Activated CD8-positive, alpha-beta memory T cell treated with anti-CD3 and anti-CD28 coated beads, Interleukin-2, amount 10 ng/mL, durations not matched to agents 7 days and 5 days (primary cell): ENCODE measurements at places on chromosomes 12 and 14. TPM values are rescaled to one million over a fixed set of nuclear protein-coding genes. Genes with fewer than 3 reads are reported as not detected.
A peak's percentile ranks its signal among the peaks of the same experiment; 100 is the strongest.

The MYH6 gene
- total RNA-seq: 0.23 TPM

DNA sequence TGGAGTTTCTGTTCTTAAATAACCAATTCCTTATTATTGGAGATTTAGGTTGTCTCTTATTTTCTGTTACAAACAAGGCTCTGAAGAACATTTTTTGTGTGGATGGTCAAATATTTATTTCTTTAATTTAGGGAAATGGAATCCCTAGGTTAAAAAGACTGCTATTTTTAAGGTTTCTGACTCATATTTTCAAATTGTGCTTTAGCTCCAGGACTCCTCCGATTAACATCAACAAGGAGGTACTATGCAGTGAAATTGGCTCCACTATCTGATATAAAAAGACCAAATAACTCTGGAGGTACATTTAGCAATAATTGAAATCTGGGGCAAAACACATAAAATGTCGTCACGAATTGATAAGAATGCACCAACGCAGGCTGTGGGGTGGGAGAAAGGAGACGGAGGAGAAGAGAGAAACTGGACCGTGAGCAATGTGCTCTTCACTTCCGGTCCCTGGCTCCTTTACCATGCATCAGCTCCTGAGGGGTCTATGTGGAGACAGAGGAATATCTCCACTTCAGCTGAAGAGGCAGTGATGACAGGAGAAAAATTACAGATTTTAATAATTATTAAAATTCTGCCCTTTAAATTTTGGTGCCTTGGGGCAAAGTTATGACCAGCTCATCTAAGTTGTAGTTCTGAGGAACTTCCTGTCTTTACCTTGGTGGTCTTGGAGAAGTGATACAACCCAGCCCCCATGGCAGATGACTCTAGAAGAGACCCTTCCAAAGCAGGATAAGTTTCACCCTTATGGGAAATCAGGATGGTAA is 90.2 kb upstream of the BTG1 start:
- H3K4me1 ChIP-seq: no peaks in the 10 kb centered on the region
- H3K36me3 ChIP-seq: no peaks in the 10 kb centered on the region
- no peaks in the 10 kb centered on the region for H3K27me3 ChIP-seq
- H3K4me3 ChIP-seq: no peak overlapping the region

DNA sequence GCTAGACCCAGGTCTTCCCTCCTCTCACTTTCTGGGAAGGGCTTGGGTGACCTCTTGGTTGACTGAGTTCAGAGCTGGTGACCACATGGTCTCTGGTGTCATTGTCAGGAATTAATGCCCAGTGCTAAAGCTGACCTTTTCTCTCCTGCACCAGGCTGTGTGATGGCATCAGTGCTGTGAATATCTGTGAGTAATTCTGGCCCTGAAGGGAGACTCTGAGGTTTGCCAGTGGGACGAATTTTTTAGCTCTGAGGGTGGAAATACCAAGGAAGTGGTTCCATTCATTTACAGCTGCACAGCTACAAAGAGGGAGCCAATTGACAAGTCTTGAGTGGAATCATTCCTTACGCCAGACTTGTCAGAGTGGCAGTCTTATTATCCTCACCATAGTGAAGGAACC is 6.2 kb upstream of the KRT86 start:
- no peak for DNase-seq
- H3K4me1 ChIP-seq: no peaks in the 10 kb centered on the region
- no peaks in the 10 kb centered on the region for H3K36me3 ChIP-seq
- peaks cover 37% of the 10 kb centered on the region for H3K27me3 ChIP-seq
- H3K27ac ChIP-seq: no peak overlapping the region

GRCh38 chr12:89856431-89856830 is 147.8 kb upstream of the ATP2B1 start:
- DNase-seq: no peak
- H3K27me3 ChIP-seq: no peaks in the 10 kb centered on the region
- H3K36me3 ChIP-seq: peaks cover 4% of the 10 kb centered on the region
- H3K4me1 ChIP-seq: peaks cover 26% of the 10 kb centered on the region

- DNase-seq: no peak
- peaks cover 75% of the 10 kb centered on the region for H3K4me1 ChIP-seq
- H3K27me3 ChIP-seq: no peaks in the 10 kb centered on the region
- peak overlapping the region; percentile 91 for H3K4me3 ChIP-seq
Observed at GRCh38 chr12:47814539-47815170, 5.0 kb downstream of the HDAC7 start.

DNA sequence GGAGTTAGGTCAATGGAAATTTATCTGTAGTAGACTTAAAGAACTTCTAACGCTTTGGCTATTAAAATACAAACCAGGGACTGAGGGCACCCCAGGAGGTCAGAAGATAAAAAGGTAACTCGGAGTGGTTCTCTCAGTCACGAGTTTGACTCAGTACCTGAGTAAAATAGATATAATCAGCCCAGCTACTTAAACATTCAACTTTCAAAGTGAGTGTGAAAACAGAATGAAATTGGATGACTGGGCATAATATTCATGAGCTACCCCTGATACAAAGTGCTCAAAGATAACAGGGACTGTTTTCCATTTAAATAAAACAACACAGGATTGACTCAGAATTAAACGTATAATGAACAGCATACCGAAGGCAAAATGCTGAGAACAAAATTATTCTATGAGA is 75.0 kb downstream of the FOXN3 start:
- no peak for DNase-seq
- H3K27ac ChIP-seq: no peak overlapping the region
- H3K4me3 ChIP-seq: no peak overlapping the region
